SJCRH30 (cell line): ENCODE measurements at places on chromosomes 13 and 19. TPM values are rescaled to one million over a fixed set of nuclear protein-coding genes. Genes with fewer than 3 reads are reported as not detected.

RASAL3 gene
- 0.12 TPM in 1 of 2 replicates, not detected in the other for total RNA-seq

ZNF45 gene
- total RNA-seq, result 14.2 and 14.4 TPM in 2 replicates

IZUMO2 gene
- 0.24 TPM in 1 of 2 replicates, not detected in the other for total RNA-seq

SPACA6 gene
- total RNA-seq, result 3.2 and 10.9 TPM in 2 replicates

LYPD3 gene
- total RNA-seq, result not detected in 2 replicates

KIR3DL1 gene
- total RNA-seq, result not detected in 2 replicates

MUC16 gene
- not detected in 2 replicates for total RNA-seq

SCAMP4 gene
- 29.1 and 29.2 TPM in 2 replicates for total RNA-seq

DNA sequence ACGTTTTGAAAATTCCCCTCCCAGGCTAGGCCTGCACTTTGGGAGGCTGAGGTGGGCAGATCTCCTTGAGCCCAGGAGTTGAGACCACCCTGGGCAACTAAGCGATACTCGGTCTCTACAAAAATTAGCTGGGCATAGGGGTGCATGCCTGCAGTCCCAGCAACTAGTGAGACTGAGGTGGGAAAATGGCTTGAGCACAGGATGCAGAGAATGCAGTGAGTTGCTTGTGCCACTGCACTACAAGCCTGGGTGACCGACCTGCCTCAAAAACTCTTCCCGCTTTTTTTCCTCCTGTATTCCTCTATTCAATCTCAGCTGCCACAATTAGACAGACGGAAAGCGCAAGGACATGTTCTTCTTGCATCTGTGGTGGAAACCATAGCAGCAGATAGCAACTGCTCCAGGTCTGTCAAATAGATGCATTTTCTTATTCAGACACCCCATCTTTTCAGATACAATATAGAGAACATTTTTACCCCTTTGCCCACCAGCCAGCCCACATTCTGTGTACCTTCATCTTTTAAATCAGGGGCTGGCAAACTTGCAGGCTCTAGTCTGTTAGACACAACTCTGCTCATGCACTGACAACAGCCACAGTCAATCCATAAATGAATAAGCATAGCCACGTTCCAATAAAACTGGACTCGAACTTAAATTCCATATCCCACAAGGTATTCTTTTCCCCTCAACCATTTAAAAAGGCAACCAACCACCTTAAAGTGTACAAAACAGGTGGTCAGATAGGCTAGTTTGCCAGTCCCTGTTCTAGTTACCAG lies 4.8 kb downstream of the TPT1 start:
- no peak for DNase-seq

DNA sequence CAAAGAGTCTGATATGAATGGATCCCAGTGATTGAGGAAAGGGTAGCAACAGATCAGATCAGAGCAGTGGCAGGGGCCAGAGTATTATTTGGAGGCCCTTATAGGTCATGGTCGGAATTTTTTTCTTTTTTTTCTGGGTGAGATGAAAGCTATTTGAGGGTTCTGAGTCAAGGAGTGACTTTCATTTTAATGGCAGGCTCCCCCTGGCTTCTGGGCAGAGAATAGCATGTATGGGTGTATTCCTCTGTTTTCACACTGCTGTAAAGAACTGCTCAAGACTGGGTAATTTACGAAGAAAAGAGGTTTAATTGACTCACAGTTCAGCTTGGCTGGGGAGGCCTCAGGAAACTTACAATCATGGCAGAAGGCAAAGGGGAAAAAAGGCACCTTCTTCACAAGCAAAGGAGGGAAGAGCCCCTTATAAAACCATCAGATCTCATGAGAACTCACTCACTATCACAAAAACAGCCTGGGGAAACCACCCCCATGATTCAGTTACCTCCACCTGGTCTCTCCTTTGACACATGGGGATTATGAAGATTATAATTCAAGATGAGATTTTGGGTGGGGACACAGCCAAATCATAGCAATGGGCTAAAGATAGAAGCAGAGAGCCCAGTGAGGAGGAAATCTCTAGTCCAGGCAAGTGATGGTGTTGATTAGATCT lies 3.0 kb upstream of the SLC6A16 start:
- DNase-seq, result no peak

- DNase-seq, result no peak
Measured at GRCh38 chr19:13010992-13011652, 15.8 kb downstream of the NFIX start.

DNA sequence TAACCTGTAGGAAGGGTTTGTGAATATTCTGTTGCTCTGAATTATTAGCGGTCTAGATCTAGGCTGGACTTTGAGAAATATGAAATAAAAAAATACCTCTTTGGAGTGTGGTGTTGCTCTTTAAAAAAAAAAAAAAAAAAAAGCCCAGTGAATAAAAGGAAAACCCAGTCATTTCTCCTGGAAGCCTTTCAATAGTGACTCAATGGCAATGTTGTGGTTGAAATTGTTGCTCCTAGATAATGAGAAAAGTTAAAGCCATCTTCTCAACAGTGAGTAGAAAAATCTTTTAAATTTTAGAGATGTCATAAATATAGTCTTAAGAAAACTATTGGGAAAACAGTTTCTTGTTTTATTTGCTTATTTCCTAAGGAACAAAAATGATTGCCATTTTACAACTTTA lies 135.3 kb downstream of the RFC3 start:
- DNase-seq, result no peak

- DNase-seq, result peak; percentile 23
Measured at GRCh38 chr13:48066310-48066989, 28.5 kb downstream of the MED4 start.

- no peak for DNase-seq
Measured at GRCh38 chr19:29887442-29887855, 54.6 kb upstream of the URI1 start.

DNA sequence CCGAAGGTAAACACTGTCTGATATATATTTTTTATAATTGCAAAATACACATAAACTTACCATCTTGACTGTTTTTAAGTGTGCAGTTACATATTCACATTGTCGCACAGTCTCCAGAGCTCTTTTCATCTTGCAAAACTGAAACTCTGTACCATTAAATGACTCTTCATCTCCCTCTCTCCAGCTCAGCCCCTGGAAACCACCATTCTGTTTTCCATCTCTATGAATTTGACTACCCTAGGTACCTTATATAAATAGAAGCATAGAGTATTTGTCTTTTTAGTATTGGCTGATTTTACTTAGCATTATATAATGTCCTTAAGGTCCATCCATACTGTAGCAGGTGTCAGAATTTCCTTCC lies 45.8 kb downstream of the LRCH1 start:
- DNase-seq, result no peak

GRCh38 chr19:43639519-43640423 lies at the start of gene CADM4:
Gene CADM4, minus strand, starts transcription at chr19:43639850. Its CDS starts 60 bp downstream, at chr19:43639790.
- peak; percentile 36 for DNase-seq
